ENCODE measurements at places on chromosomes 6 and 20.

GRCh38 chr6:147849401-147850330 lies 341.2 kb downstream of the SAMD5 start:
- DNase-seq: no peak

- no peak for DNase-seq
Observed at GRCh38 chr6:99514089-99514488, 1.1 kb downstream of the USP45 start.

DNA sequence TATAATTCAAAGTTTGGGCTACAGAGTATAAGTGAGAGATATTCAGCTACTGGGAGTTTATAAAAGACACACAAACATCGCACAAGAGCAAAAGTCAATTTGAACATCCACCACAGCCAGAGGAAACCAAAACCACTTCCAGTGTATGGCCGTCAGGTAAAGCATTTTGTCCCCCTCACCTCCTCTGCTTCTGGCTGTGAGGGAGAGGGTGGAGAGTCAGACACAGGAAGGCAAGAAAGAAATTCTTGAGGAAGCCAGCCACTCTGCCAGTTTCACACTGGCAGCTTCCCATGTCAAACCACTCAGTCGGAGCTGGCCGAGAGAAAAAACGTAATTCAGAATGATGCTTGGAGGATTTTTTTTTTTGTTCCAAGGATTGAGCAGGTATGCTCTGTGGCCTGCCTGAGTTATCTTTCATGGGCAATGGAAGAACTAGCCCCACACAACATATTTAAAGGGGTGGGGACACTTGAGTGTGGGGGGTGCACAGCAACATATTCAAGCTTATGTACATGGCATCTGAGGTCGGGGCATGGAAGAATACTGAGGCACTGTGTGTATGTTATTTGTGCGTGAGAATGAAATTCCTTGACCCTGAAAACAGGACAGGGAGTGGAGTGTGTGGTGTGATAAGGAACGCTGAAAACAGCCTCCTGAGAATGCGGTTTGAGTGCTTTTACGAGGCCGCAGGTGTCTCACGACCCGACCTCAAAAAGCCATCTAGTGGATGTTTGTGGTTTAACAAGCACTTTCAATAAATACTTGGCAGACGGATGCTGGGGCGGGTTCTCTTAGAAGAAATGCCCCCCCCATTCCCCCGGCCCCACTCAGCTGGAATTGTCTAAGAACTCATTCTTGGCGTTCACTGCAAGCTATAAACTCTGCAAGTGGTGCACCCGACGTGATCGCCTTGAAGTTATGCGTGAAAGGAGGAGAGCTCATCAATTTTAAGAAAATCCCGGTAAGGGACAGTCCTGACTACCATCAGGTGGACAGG lies 27.5 kb upstream of the ZBTB22 start:
- peak; percentile 86 for DNase-seq

DNA sequence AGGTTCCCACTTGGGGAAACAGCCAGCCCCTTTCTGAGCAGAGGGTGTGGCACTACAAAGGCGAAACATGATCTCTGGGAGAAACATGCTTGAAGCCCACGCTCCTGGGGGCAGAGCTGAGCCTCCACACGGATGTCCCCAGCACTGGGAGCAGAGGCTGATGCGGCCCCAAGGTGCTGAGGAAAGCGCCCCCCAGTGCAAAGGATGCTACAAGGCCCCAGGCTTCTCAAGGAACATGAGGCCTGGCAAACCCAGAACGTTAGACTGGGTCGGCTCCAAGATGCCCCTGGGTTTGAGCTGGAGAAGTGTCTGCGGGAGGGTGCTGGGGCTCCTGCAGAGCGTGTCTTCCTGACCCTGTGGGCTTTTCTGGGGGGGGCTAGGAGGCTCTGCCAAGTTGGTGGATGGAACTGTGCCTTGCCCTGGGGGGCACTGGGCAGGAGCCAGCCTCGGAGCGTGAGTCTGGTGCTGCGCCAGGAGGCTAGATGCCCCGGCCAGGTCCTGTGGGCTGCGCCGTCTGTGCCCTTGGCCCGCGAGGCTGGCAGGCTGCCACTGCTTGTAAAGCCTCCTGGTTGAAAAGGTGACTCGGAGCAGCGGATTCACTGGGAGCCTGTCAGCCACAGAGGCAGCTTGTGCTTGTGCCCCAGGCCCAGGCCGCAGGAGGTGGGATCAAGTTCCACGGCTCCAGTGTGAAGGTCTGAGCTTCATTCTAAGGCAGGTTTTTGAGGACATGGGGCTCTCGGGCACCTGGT lies 8.1 kb downstream of the SYNJ2 start:
- peak; percentile 57 for DNase-seq

- DNase-seq: no peak
Observed at GRCh38 chr6:140957386-140957785, 1175.3 kb upstream of the GJE1 start.

GRCh38 chr20:58227391-58228102 lies 906 bp downstream of the ANKRD60 start:
- DNase-seq: no peak

DNA sequence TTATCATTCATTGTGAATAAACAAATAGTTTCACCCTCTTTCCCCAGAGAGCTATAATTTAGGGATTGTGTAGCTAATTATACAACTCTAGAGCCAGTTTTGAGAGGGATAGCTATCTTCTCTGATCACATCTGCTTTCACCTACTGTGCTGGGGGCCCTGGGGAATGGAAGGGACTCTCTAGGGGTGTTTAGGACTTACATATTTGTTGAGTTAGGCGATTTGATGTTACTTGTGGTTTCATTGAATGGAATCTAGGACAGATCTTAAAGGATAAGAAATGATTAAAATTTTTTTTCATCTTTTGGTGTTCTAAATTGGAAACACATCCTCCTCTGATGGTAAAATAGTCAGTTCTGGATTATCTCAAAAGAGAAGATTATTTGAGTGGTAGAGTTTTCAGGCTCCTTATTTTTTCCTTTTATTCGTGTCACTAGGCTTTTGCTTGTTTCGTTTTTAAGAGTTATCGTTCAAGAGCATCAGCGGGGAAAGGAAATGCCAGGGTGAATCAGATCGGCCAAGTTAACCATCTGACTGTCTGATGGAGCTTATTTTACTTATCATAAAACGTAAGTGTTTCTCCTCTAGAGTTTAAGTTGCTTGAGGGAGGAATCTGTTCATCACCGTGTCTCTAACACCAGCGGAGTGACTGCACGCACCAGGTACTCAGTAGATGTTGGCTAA lies 236.7 kb downstream of the FARS2 start:
- DNase-seq: peak; percentile 38

Measured in NCI-H526 (cell line).